ENCODE measurements at places on chromosomes 7 and 10.

DNA sequence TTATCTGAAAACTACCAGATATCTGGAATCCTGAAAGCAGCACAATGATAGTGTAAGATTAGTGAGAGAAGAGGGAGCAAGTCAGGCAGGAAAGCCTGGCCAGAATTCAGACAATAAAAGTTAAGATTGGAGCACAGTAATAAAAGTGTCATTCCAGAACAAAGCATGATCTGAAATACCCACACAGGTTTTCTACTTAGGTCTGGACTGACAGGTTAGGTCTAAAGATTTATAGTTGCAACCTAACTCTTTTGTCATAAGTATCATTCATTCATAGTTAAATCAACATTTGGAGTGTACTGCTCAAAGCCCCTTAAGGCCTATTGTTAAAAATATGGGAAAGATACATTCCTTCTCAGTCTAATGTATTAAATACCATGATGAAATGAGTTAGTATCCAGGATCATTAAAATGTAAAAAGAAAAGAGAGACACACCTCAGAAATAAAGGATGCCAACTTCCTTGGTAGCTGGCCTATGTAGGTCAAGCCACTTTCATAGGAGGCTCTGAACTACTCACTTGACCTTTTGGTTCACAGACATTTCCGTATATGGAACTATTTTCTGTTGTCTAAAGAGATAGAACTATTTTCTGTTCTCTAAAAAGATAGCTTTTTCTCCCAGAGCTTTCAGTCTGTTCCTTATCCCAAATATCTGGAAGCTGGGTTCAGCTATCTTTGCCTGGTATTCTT is 105.2 kb downstream of the FAS start:
- no peak for DNase-seq

DNA sequence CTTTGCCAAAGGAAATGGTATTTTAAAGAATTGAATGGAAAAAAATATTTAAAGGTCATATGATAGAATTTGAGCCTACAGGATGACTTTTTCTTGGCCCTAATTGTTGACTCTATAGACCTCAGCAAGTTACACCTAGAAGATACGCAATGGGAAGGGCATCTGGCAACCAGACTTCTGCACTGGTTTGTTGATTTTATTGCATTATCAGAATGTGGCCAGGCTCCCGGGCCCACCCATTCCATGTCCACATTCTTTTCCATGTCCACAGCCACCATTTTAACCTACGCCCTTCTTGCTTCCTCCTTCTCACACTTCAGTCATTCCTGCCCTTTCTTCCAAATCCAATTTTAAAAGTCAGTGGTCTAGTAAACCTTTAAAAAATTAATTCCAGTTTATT is 738.4 kb downstream of the SUGCT start:
- DNase-seq: no peak

DNA sequence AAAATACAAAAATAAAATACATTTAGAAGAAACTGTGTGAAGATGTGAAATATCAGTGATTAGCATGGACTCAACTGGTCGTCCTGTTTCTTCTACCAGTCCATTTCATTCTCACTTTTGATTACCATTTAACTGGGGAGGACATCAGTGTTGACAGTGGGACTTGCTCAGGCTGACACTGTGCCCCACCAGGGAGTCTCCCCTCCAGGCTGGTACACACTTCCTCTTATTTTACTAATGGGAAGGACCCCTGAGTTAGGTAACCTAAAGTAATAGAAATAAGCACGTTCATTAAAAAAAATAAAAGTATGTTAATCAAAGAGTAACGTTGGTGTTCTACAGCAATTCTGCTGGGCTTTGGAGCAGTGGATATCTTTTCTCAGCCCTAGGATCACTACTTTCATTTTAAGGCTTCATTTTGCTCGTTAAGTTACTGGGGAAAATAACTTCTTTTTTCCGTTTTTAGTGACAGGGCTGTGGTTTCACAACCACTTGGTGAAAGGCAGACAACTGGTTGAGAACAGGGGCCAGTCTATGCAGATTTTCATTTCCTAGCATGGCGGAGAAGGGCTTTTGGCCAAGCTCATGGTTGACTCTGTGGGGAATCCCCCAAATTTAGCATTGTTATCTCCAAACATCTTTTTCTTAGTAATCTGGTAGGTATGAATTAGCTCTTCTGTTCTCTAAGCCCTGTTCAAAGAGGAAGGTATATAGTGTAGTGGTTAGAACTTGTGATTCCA is 2.1 kb downstream of the SNX10 start:
- no peak for DNase-seq

DNA sequence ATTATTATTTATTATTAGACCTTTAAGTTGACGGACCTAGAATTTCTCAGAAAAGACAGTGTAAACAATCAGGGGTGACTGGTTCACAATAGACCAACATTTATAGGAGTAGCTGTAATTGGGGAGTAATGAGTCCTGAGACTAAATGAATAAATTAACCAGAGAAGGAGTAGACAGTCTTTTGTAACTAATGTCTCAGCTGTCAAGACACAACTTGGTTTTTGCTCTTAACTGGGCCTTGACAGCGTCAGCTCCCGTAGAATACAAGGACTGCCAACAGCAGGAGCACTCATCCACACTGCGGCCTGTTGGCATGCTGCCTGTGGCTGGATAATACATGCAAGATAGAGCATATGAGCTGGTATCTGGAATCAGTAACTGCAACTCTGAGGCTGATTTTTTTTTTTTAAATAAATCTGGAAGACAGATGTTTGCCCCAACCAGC is 123.9 kb downstream of the CACNA2D1 start:
- peak; percentile 83 for DNase-seq

Measured in SK-N-SH (cell line).